ENCODE measurements at places on chromosomes 1 and 21.

- no peak for DNase-seq
These were observed 498.1 kb downstream of the LMO4 start for GRCh38 chr1:87826681-87827251.

GRCh38 chr1:184052194-184052559 is 647 bp downstream of the TSEN15 start:
- no peak for DNase-seq

DNA sequence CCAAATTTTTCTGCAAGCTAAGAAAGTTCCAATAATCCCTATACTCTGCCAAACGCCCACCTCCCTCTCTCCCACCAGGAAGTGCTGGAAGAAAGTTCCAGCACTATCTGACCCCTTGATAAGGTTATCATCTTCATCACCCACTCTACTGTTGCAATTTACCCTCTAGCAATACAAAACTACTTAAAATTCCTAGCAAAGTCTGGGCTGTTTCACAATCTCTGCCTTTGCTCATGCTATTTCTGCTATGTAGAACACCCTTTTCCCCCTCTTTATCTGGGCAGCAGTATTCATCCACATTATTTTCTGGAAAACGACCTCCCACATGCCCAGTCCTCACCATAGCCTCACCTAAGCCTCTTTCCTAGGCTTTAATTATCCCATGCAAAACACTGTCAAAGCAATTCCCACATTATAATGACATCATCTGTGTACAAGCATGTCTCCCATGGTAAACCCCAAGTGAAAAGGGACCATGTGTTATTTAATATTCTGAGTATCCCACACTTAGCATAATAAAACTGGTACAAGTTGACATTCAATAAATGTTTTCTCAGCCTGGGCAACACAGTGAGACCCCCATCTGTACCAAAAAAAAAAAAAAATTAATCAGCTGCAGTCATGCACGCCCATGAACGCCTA is 12.0 kb downstream of the F11R start:
- DNase-seq: no peak

DNA sequence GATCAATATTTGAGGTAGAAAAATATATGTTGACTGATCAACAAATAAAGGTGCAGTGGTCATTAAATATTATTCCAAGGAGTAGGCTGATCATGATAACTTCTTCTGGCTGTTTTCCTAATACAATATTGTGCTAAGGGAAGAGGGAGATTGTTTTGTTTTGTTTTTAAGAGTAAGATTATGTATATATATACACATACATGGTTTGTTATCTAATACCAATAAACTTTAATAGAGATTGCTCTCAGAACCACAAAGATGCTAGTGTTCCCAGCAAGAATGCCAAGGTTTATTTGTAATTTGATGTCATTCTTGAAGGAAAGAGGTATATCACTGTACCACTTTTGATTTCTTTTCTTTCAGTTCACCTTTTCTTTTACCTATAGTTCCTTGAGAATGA is 10.1 kb downstream of the CLCA2 start:
- no peak for DNase-seq

GRCh38 chr1:35603941-35604340 is 30.8 kb downstream of the TFAP2E start:
- no peak for DNase-seq

DNA sequence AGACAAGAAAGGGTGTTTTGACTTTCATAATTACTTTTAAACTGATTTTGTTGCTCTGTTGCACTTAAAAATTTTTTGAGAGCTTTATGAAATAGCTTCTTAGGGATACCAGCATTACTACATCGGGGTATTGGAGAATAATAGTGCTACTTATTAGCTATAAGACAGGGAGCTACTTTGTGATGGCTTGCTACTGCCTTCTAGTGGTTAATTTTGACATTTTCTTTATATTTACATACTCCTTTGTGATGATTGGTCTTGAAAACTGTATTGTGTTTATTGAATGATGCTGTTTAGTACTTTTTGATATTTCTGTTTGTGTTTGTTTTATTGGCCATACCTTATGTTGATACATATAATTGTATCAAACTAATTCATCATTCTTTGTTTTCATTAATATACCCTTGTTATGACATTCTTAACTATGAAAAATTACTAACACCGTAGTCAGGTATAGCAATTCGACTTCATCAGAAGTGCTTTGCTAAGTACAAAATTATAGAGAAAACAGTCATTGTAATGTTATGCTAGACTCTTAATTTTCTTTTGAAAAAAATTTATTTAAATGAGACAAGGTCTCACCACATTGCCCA is 85.5 kb downstream of the CLIC4 start:
- DNase-seq: peak; percentile 68

- no peak for DNase-seq
These were observed 16.2 kb downstream of the SYF2 start for GRCh38 chr1:25216123-25216522.
